ENCODE measurements at places on chromosomes 12 and 14.

DNA sequence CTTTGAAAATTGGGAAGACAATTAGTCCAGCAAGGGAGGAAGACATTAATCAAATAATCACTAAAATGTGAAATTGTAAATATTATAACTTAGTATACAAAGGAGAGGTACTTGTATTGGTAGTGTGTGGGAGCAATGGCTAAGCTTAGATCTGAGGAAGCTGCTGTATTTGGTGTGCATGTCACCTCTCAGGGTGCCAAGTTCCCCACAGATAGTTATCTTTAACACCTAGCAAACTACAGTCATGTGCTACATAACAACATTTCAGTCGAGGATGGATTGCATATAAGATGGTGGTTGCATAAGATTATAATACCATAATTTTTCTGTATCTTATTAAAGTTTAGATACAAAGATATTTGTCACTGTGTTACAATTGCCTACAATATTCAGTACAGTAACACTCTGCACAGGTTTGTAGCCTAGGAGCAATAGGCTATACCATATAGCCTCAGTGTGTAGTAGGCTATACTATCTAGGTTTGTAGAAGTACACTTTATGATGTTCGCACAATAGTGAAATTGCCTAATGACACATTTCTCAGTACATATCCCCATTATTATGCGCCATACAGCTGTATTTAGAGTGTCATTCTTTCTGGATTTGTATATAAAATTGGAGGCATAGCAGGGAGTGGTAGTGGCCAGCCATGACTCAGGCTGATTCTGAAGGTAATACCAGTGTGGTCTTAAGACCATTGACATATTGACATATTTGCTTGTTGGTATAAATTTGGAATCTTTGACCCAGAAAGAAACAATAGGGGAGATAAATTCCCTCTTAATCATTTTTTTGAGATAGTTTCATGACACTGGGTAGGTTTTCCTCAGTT is 55.8 kb downstream of the RAD51B start:
- no peak for DNase-seq

DNA sequence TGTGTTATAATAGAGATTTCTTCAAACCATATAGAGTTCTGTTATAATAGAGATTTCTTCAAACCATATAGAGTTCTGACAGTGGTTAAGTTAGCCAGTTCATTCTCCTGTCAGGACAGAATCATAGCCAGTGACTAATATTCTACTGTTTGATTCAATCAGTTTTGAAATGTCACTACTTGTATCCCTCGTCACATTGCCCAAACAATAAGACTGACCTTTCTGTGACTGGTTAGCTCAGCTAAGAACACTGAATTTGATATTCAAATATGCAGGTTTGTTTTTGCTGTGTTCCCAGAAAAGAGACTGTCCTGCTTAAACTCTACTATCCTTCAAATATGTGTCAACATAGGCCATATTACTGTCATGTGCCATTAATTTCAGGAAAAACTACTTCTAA is 74.4 kb downstream of the ALG10B start:
- DNase-seq = no peak

DNA sequence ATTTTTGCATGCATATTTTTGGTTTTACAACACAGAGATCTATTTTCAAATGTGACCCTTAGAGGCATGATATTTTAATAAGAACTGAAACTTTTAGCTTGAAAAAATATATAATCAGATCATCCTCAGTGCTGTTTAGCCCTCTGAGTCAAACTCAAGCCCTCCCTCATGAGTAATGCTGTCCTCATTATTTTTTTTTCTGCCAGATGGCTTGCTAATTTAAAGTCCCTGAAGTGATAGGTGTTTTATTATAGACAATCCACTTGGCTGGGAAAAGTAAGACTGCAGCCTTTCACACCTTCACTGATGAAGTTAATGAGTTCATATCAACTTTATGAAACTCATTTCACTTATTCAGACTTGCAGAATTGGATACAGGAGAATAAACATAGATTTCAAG is 227.7 kb downstream of the SLC16A7 start:
- DNase-seq = no peak

DNA sequence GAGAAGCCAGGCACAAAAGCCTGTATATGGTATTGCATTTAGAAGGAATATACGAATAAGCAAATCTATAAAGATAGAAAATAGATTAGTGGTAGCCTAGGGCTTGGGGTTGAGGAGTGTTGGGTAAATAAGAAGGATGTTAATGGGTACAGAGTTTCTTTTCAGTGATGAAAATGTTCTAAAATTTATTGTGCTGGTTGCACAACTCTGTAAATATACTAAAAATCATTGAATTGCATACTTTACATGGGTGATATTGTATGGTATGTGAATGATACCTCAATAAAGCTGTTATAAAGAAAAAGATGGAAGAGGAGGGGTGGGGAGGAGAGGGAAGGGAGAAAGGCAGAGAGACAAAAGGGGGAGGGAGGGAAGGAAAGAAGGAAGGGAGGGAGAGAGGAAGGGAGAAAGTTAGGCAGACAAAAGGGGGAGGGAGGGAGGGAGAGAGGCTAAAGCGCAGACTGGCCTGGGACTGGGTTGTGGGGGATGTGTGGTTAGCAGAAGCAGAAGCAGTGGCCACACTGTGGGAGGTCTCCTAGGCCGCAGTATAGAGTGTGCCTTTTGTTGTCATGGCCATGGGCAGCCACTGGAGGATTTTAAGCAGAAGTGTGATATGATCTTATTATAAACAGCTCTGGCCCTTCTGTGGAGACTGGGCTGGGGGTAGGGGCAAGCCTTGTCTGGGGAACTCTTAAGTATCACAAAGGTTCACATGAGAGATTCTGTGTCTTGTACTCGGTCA is 73.6 kb upstream of the ELK3 start:
- no peak for DNase-seq

- DNase-seq = no peak
Measured at GRCh38 chr14:67729072-67729885, 27.6 kb downstream of the RDH12 start.

GRCh38 chr12:1814266-1814665 is 6.1 kb upstream of the LRTM2 start:
- no peak for DNase-seq

All from mesothelial cell of epicardium (in vitro differentiated cells).